ENCODE measurements at places on chromosomes 4 and X. TPM values are rescaled to one million over a fixed set of nuclear protein-coding genes. Genes with fewer than 3 reads are reported as not detected.

- DNase-seq: no peak
Observed at GRCh38 chr4:153553819-153554170, 87.6 kb downstream of the TMEM131L start.

DNA sequence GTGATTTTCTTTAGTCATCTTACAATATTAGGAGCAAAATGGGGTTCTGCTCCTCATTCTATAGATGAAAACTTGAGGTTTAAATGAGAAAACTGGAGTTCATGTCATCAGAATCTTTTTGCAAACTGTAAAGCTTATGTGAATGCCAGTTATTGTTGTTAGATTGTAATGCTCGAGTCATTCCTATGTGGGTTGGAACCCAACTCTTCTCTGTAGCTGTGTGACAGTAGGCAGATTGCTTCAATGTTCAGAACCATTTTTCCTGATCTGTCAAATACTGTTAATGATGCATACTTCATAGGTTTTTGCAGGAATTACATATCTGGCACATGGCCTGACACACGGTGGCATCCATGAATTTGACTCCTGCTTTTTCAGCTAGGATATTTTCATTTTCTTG, 178.9 kb downstream of the RAPGEF2 start:
- no peak for DNase-seq

- no peak for DNase-seq
Observed at GRCh38 chrX:82945332-82945731, 562.8 kb upstream of the POU3F4 start.

NPY5R gene
- 1.5 TPM for total RNA-seq

NSUN7 gene
- total RNA-seq: 26.3 TPM

DNA sequence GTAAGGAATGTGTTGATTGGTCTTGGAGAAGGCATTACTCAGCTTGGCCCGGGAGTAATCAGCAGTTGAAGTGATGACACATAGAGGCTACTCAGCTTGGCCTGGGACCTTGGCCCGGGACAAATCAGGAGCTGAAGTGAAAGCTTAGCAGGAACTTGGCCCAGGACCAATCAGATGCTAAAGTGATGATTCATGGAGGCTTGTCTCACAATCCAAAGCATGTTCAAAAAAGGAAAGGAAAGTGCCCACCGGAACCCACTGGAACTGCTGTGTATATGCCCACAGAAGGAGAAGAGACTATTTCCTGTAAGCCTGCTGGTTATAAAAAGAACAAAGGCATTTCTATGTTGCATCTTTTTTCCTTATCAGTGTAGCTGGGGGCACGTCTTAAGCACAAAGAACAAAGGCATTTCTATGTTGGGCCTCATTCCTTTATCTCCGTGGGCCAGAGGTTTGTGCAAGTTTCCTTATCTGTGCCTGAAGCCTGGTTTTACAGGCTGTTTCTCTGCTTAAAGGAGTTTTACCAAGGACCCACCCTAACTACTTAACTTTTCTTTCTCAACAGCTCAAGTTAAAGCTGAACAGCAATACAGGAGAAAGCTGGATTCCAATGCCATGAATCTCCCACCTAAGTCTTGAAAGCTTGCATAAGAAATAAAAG, 1176.7 kb downstream of the NLGN4X start:
- DNase-seq: no peak

- DNase-seq: peak; percentile 21
Observed at GRCh38 chrX:110992611-110993010, 103.4 kb upstream of the PAK3 start.

SPIN4 gene
- total RNA-seq: 11.8 TPM

DNA sequence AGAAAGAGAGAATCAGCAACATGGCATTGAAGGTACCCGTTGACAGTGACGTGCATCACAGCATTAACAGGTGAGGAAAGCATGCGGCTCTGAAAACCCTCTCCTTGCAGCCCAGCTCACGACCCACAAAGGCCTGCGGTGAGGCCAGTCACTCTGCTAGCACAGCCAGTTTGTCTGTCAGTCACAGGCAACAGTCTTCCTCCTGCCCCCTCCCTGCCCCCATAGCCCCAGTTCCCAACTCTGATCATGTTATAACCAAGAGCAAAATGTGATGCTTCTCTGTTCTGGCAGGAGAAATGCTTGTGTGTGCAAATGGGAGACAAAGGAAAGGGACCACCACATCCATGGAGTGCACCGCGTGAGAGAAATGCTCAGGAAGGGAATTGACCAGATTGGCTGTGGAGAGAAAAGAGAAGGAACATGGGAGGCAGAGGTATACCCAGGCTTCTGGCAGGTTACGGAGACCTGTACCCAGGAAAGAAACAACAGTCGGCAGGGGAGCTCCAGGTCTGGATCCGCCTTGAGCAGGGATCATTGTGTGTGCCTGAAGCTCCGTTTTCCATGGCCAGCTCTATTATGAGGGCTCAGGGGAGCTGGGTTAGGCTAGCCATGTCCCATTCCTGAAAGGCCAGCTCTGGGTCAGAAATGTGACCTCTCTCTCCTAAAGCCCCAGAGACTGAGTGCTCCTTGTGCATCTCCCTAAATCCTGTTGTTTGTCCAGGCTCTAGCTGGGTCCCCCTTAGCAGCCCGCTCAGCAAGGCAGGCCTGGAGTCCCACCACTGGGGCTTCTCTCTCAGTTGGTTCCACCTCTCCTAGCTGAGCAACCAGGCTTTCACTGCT, 139.7 kb upstream of the MAMLD1 start:
- no peak for DNase-seq

DNA sequence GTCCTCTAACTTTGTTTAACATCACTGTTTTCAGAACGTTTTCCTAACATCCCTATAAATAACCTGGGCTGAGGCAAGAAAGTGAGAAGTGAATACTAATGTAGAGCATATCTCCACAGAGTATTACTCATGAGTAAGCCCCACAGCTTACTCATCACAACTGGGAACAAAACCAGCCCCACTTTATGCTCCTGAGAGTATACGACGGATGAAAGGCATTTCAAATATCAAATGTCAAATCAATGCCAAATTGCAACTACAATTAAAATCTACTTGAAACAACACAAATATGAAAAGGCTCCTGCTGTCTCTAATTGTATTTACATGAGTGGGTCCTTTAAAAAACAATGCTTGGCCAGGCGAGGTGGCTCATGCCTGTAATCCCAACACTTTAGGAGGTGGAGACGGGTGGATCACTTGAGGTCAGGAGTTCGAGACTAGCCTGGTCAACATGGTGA, 41.2 kb downstream of the SH3RF1 start:
- DNase-seq: no peak

- DNase-seq: no peak
Observed at GRCh38 chr4:143412420-143412758, 75.7 kb downstream of the GAB1 start.

MAGEA6 gene
- total RNA-seq: not detected

- no peak for DNase-seq
Observed at GRCh38 chr4:3041192-3042142, 32.9 kb downstream of the HTT-AS start.

GRCh38 chrX:132375941-132376340, 112.9 kb downstream of the MBNL3 start:
- DNase-seq: no peak

DNA sequence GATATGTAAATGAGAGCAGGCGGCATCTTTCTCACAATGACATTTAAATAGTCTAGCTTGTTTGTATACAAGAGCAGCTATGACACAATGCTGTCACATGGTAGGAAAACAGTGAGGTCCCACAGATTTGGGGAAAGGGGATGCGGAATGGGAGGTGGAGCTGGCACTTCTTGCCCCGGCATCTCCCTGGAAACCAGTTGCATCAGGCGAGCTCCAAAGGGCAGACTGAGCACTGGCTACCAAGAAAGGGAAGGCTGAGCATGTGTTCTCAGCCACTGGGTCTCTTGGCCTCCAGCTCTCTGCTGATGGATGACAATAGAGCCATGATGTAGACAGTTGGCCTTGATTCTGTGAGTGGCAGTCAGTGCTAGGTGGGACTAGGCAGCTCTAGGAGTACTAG, 109.0 kb downstream of the UCHL1 start:
- DNase-seq: no peak

DNA sequence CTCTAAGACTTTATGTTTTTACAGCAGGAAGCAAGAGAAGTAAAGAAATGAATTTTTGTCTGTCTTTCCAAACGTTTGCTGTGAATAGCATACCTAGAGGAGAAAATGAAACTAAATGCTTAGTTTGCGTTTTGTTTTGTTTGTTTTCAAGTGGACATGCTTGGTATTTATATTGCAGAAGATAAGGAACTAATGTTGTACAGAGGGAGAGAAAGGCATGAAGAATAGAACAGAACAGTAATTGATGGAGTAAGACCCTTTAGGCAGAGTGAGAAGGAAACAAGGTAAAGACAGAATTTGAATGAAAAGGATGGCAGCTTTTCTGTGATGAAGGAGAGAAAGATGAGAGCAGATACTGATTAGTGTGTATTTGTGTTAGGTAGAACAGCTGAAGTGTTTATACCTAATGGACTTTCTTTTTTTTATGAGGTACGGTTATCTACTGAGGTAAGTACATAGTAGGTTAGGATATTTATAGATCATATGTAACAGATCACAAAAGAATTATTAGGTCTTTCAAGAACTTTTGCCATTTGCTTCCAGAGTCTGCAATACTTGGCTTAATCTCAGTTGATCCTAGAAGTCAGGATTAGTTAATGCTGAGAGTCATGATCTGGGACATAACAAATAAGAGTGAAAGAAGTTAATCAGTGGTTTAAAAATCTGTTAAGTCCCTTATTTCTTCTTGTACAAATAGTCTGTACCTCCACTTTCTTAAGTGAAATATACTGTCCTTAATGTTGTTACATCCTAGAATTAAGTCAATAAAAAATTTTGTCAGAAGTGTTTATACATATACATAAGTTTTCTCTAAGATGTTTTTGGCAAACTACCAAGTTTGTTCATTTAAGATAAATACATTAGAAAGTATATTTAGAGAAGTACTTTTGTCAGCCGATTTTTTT, 36.8 kb downstream of the FABP2 start:
- DNase-seq: no peak

DNA sequence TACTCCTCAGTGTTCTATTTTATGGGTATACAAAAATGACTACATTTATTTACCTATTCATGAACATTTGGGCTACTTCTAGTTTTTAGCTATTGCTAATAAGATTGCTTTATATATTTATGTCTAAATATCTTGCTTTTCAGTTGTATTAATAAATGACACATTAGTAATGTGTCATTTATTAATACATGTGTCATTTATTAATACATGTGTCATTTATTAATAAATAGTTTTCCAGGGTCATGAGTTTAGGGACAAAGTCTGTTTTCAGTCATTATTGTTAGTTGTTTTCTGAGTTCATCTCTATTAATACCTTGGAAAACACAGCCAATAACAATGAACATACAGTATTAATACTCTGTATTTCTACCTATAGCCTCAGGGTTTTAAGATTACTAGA, 1630.7 kb upstream of the IGFBP7 start:
- DNase-seq: no peak

DUSP21 gene
- not detected for total RNA-seq

- DNase-seq: no peak
Observed at GRCh38 chr4:80072228-80072743, 743 bp downstream of the ANTXR2 start.

DNA sequence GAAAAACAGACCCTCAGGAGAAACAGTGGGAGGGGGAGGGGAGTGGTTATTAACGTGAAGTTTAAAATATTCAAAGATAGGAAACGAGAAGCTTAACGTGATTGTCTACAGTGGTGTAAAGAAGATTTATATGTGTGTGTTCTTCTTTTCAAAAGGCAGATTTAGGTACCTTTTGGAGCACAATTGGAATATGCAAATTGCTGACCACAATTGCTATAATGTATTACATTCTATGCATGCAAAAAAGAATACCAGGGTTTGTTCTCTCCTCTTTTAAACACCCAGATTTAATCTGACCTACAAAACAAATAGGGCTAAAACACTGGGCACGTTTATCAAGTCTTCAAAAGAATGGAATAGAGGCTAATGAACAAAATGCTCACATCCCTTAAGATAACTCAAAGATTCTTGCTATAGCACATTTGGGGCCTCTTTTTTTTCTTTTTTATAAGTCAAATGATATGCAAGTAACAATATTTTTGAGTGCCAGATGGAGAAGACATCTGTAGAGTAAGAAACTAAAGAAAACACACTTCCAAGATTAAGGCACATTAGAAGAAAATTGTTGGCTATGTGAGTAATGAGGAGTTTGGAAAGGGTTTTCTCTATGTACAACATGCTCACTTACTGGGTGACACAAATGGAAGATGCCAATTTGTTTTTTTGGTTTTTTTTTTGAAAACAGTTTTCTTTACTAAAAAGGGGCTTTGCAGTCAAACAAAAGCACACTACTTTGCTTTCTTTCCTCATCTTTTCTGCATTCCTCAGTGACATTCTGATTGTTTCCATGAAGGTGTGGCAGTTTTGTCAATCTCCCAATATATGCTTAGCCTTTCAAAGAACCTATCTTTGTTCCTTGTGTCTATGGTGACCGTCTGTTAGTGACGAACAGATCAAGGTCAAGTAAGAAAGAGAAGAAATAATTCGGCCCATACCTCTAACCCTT, 240.3 kb downstream of the PALLD start:
- no peak for DNase-seq

GRCh38 chr4:83125738-83126141, 11.2 kb upstream of the PLAC8 start:
- no peak for DNase-seq

TMEM31 gene
- not detected for total RNA-seq

- no peak for DNase-seq
Observed at GRCh38 chr4:39569209-39569608, 42.0 kb upstream of the UGDH start.

DNA sequence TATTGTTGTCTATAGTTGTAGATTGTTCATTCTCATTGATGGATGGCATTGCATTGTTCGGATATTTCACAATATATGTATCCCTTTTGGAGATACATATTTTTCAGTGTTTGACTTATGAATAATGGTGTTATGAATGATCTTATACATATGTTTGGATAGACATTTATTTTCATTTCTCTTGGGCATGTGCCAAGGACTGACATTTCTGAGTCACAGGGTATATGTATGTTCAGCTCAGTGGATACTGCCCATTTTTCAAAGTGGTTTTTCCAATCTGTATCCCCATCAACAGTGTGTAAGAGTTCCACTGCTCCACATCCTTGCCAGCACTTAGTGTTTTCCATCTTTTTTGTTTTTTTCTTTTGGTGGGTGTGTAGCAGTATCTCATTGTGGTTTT, 45.0 kb upstream of the RAB40AL start:
- no peak for DNase-seq

DNA sequence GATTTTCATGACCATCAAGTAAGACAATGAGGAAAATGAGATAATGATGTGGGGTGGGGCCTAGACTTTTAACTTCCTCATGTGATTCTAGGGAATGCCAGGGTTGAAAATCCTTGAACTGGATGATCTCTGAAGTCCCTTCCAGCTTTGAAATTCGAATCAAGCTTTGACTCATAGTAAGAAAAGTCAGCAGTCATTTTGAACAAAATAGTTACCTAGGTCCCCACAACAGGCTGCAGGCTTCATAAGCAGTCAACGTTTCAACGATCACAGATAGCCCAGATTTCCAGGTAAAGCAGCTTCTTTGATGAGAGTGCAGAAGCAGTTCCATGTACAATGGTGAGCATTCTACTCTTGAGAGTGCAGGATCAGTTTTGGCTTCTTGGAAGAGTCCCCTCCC, 93.7 kb downstream of the GRIA3 start:
- DNase-seq: no peak
